Hypothalamus (tissue), 51 donors: ENCODE measurements at places on chromosomes 1 and 21.

DNA sequence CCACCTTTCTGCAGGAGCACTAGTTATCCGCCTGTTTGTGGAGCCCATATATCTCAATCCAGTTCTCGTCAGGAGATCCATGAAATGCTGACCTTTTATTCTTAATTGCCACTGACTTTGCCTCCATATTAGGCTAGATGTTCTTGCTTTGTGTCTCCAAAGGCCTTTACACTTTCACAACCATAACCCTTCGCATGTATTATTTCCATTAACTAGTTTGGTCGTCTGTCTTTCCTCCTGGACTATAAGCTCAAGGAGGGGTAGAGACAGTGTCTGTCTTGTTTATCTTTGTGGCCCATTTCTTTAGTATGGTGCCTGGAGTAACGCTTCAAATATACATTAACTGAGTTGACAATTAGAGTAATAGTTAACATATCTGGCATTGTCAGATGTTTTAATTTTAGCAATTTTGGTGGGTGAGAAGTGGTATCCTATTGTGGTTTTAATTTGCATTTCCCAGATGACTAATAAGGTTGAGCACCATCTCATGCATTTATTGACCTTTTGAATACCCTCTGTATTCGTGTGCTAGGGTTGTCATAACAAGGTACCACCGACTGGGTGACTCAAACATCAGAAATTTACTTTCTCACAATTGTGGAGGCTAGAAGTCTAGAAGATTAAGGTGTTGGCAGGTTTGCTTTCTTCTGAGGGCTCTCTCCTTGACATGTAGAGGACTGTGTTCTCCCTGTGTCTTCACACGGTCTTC is 21.7 kb upstream of the IL12RB2 start:
- DNase-seq, result no peak

- no peak for DNase-seq
Measured at GRCh38 chr1:159817276-159818041, 9.2 kb upstream of the SLAMF8 start.

DNA sequence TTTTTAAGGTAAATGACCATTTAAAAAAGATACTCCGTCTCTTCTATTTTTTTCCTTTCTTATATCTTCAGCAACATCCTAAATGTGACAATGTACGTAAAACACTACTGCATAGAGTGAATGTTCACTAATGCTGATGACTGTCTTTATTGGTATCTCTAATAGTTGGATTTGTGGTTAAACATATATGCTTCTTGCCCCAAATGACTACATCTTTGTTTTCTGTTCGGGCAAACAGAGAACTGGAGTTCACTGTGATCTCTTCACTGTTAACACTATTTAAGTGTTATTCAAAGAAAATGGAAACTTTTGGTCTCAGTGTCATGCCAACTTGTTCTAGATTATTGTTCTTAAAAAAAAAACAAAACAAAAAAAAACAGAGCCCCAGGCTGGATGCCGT is 109.4 kb downstream of the KIF26B start:
- DNase-seq, result no peak

- no peak for DNase-seq
Measured at GRCh38 chr1:165632491-165632890, 1.5 kb downstream of the MGST3 start.

- no peak for DNase-seq
Measured at GRCh38 chr1:52633291-52633754, 355 bp downstream of the SHISAL2A start.

- DNase-seq, result no peak
Measured at GRCh38 chr1:64733581-64734286, 11.1 kb upstream of the RAVER2 start.

- DNase-seq, result no peak
Measured at GRCh38 chr1:203272633-203273205, 32.6 kb upstream of the BTG2 start.

DNA sequence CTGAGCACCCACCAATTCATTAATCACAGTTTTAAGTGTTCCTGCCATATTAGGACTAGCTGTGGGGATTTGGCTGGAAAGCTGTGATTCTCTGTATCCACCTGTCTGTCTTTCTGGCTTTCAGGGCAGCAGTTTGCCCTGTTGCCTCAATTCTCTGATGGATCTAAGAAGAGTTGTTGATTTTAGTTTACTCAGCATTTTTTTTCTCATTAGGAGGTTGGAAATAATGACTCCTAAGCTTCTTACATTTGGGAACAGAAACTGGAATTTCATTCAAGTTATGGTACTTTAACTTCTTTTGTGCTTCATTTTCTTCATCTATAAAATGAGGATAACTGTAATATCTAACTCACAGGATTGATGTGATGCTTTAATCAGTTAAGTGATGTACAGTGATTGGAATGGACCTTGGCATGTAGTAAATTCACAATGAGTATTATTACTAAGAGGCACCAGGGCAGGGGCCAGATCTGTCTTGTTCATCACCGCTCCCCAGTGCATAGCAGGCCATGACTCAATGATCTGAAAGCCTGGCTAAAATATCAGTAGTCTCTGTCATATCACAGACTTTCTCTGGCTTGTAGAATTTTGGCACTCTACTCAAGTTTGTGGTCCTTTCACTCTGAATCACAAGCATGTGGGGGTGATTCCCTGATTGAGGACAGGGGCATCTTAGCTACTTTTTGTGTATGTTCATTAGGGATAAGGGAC is 51.4 kb upstream of the GREM2 start:
- DNase-seq, result no peak

- DNase-seq, result no peak
Measured at GRCh38 chr21:40269239-40269638, 402.0 kb downstream of the PCP4 start.

GRCh38 chr1:25747046-25747719 is 52.8 kb upstream of the SELENON start:
- no peak for DNase-seq

DNA sequence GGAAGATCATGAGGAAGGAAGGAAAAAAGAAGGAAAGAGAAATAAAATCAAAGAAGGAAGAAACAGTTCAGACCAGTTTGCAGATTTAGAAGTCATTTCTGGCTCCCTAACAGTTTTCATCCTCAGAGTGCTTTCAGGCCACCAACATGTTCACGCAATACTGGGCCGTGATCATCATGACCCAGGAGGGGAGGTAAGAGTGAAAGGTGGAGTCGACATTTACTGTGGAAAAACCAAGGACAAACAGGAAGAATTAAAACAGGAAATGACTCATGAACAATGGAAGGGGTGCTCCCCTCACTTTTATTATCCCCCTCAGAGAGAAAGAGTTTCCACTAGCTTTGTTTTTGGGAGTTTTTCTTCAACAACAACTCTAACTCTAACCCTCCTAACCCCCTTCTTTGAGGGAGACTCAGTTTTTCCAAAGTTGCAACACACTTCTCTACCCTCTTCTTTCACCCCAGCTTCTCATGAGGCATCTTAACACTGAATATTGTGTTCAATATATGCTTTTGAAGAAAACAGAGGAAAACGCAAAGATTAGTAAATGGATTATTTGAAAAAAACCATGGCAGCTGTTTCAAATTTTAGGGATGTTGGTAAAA is 60.4 kb downstream of the VANGL2 start:
- DNase-seq, result no peak
